ENCODE measurements at places on chromosomes 5 and 9. TPM values are rescaled to one million over a fixed set of nuclear protein-coding genes. Genes with fewer than 3 reads are reported as not detected.

KCNV2 gene
- not detected for total RNA-seq

FAM193B gene
- total RNA-seq = 70.9 TPM

NUTM2F gene
- not detected for total RNA-seq

ADGRD2 gene
- not detected for total RNA-seq

SSBP2 gene
- total RNA-seq = 8.4 TPM

CRHBP gene
- total RNA-seq = not detected

APBA1 gene
- total RNA-seq = 2.4 TPM

TAS2R1 gene
- not detected for total RNA-seq

LCN12 gene
- 1.8 TPM for total RNA-seq

UGT3A2 gene
- total RNA-seq = not detected

HAND1 gene
- total RNA-seq = not detected

SLC25A46 gene
- total RNA-seq = 54.6 TPM

PDLIM4 gene
- 2.0 TPM for total RNA-seq

HSPB3 gene
- total RNA-seq = not detected

TAF11L9 gene
- not detected for total RNA-seq

IGIP gene
- total RNA-seq = 3.5 TPM

STPG3 gene
- 1.2 TPM for total RNA-seq

C1QTNF3 gene
- total RNA-seq = 1.8 TPM

HMMR gene
- 26.8 TPM for total RNA-seq

INVS gene
- 16.3 TPM for total RNA-seq

CETN3 gene
- 39.8 TPM for total RNA-seq
